ENCODE measurements at places on chromosomes 16 and 17. TPM values are rescaled to one million over a fixed set of nuclear protein-coding genes. Genes with fewer than 3 reads are reported as not detected.

- H3K4me3 ChIP-seq = no peak overlapping the region
- no peak overlapping the region for H3K27ac ChIP-seq
- no peaks in the 10 kb centered on the region for H3K36me3 ChIP-seq
- no peak for DNase-seq
- H3K27me3 ChIP-seq = peaks cover 38% of the 10 kb centered on the region
Measured at GRCh38 chr17:50778471-50778870, 11.2 kb upstream of the ANKRD40CL start.

GRCh38 chr17:10549096-10549842, at the start of gene MYH2:
MYH2 (minus strand) TSS chr17:10549658; CDS start chr17:10547920, 1,738 bp downstream.
- H3K27ac ChIP-seq = no peak within 1 kb of the TSS
- H3K36me3 ChIP-seq = no peaks in the 10 kb centered on the region
- no peaks in the 10 kb centered on the region for H3K27me3 ChIP-seq
- no peak within 1 kb of the TSS for H3K4me3 ChIP-seq
- DNase-seq = no peak

DNA sequence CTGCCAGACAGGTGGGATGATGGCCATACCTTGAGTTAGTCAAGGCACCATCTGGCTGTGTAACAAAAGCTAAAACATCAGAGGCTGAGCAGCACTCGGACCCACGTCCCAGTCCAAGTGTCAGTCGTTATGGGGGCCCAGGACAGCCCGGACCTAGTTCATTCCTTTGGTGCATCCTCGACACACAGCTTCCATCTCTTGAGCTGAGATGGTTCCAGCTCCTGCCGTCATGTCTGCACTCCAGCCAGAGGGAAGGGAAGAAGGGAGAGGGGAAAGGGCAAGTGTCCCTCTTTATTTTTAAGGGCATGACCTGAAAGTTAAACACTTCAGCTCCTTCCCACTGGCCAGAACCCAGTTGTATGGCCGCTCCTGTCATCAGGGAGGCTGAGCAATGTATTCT, 218.0 kb downstream of the SEC14L1 start:
- peaks cover 12% of the 10 kb centered on the region for H3K27me3 ChIP-seq
- peaks cover 13% of the 10 kb centered on the region for H3K4me1 ChIP-seq
- H3K27ac ChIP-seq = no peak overlapping the region
- no peak overlapping the region for H3K4me3 ChIP-seq
- no peaks in the 10 kb centered on the region for H3K36me3 ChIP-seq
- no peak for DNase-seq

The RCVRN gene
- not detected for total RNA-seq
